ENCODE measurements at places on chromosomes 16 and 17.

DNA sequence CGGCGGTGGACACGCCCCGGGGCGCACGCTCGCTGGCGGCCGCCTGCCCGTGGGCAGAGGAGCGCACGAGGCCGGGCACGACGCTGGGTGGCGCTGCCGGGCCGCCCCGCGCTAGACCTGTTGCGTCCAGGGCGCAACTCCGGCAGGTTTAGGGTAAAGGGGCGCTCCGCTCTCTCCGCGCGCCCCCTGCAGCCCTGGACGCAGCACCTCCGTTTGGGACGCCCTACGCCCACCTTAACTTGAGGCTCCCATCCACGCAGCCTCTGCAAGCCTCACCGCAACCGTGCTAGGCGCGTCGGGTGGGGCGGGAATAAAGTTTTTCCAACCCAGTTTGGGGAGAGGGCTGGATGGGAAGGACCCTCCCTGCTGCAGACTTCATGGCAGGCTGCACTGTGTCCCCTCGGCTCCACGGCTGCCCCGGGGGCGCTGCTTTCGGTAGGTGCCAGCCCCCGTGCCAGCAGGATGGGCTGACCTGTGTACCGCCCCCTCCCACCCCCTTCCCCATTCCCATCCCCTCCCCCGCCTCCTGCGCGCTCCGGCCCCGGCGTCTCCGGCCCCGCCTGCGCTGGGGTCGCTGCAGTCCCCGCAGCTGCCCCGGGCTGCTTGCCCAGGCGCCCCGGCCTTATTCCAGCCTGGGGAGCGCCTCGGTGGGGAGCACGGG, at the start of gene SYT17:
TSS of gene SYT17 (plus strand) at position 531 of the 661 bp plus-strand sequence. CDS start 407 bp downstream, outside the sequence.
- no peak for DNase-seq

DNA sequence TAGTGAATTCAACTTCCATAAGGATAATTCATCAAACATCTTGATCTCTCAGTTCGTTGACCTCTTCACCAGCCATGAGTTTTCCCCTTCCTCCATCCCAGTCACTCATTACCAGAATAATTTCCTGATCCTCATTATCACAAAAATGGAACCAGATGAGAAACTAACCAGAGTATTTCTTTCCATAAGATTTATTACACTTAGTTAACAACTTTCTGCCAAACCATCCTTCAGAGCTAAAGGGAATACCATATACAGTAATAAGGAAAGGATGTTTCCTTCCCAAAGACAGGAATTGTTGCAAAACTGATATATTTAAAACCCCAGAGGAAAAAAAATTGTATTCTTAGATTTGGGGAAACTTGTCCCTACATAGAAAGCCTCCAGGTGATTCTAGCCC, 8.6 kb downstream of the KRTAP29-1 start:
- no peak for DNase-seq

DNA sequence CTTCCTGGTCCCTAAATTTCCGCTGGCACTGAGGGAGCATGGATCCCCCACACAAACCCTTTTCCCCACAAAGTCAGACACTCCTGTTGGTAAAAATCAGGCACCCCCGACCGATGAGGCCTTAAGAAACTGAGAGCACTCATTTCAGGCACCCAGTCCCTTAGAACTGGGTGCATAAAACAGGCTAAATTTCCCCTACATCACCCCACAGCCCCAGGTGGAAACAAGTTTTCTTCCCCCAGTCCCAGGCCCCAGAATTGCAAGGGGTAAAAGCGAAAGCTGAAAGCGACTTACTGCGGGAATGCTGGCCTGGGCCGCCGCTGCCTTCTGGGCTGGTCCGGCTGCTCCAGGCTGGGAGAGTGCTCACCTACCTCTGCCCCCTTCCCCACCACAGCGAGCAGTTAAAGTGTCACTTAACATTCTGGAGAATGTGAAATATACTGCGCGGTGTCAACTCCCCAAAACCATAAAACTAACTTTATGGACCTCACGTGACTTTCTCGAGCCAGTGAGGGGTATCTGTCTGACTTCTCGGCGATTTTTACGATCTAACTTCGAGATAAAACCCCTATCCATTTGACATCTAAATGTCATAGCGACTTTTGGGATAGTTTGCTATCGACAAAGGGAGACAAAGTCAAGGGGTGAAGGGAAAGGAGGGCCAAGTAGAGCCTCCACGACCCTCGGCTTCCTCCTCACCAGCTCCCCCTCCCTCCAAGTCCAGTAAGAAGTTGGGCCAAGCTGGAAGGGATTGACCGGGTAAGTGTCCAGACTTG, at the start of gene HOXB3:
TSS of gene HOXB3 (minus strand) at position 411 of the 776 bp plus-strand sequence. CDS start 37,767 bp downstream, outside the sequence.
- DNase-seq: peak; percentile 67

GRCh38 chr16:84672276-84673202, 24.2 kb downstream of the KLHL36 start:
- peak; percentile 55 for DNase-seq

DNA sequence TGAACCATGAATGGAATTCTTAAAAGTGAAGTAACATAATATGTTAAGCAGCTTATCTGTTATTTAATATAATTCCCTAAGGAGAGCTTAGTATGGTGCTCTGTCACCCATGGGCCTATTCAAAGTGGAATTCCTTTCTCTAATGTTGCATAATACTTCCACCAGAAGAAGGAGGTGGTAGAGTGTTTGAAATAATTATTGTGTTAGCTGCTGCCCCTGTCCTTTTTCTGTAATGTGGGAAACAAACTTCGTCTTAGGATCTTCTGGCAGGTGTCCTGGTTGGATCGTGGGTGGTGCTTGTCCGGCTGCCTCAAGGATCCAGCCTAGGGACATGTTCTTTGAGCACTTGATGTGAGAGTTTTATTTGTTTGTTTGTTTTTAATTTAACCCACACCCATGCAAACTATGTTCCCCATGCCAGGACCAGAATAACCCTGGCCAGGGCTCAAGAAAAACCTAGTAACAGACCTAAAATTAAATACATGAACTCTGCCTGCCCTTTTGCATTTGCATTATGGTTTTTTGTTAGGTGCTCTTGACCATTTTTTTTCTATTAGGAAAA, 46.1 kb downstream of the ZNRF1 start:
- DNase-seq: peak; percentile 85

- no peak for DNase-seq
These were observed 2.8 kb upstream of the PITPNM3 start for GRCh38 chr17:6558932-6559752.

GRCh38 chr16:29849505-29849904, 13.5 kb downstream of the CDIPT start:
- DNase-seq: no peak

DNA sequence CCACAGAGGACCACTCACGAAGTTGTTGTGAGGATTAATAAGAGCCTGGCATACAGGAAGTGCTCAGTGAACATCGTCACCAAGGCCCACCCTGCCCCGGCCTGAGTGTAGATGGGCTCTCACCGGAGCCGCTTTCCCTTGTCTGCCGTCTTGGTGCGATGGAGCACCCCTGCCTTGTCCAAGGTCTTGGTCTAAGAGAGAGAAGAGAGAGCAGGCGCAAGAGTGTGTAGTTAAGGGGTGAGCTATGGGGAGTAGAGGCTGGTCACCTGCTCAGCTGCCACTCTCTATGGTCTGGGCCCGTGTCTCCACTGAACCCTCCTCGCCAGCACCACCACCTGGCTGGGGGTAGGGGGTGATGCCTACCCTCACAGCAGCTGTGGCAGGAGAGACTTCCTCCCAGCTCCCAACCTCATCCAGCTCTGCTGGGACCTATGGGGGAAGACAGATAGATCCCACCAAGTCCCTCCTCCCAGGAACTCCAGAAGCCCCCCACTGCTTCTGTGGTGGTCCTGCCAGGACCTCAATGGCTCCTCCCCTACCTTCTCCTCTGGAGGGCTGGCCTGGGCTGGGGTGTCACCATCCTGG, 28.7 kb downstream of the ARHGAP27 start:
- DNase-seq: no peak

- no peak for DNase-seq
These were observed 21.2 kb upstream of the EIF1 start for GRCh38 chr17:41667280-41668041.

DNA sequence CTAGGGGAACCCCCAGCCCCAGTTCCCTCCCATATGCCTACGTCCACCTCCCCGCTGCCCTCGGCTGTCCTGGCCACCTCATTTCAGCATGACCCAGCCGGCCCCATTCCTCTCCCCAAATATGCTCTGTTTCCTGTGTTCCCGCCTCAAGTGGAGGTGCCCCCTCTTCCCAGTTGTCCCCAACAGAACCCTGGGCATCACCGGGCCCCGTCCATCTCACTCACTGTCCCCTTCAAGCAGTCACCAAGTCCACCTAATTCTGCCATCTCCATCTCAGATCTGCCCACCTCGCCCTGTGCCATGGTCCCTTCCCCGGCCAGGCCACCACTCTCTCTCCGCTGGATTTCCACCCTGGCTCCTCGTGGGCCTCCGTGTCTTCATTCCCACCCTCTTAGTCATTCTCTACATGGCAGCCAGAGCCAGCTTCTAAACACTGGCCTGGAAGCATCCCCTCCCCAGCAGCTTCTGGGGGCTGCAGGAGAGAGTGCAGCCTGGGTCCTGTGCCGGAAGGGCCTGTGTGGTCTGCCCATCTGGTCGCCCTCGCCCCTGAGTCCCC, 12.8 kb downstream of the CDK3 start:
- DNase-seq: no peak

GRCh38 chr16:71645450-71645849, 19.5 kb downstream of the MARVELD3 start:
- DNase-seq: peak; percentile 18

All from renal cortical epithelial cell (primary cell).